Upper lobe of right lung (tissue), 1 donor: ENCODE measurements at places on chromosomes 12 and 14. TPM values are rescaled to one million over a fixed set of nuclear protein-coding genes. Genes with fewer than 3 reads are reported as not detected.

GRCh38 chr12:65615118-65615517 lies 209.2 kb upstream of the HMGA2 start:
- no peak for DNase-seq

DNA sequence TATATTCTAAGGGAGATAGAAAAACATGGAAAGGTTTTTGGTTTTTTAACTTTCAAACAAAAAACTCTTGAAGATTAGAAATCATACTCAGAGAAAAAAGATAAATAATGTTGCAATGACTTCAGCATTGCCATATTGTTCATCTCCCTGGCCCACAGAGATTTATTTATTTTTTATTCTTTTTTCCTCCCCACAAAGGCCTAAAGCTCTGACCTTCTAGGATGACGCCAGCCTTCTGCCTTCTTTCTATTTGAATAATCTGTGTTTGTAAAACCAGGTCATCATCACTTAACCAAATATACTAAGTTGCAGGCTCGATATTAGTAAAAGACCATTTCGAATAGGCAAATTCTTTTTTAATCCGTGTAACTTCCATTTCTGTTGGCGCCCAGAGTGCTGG lies 4.4 kb upstream of the DCP1B start:
- no peak for DNase-seq

DNA sequence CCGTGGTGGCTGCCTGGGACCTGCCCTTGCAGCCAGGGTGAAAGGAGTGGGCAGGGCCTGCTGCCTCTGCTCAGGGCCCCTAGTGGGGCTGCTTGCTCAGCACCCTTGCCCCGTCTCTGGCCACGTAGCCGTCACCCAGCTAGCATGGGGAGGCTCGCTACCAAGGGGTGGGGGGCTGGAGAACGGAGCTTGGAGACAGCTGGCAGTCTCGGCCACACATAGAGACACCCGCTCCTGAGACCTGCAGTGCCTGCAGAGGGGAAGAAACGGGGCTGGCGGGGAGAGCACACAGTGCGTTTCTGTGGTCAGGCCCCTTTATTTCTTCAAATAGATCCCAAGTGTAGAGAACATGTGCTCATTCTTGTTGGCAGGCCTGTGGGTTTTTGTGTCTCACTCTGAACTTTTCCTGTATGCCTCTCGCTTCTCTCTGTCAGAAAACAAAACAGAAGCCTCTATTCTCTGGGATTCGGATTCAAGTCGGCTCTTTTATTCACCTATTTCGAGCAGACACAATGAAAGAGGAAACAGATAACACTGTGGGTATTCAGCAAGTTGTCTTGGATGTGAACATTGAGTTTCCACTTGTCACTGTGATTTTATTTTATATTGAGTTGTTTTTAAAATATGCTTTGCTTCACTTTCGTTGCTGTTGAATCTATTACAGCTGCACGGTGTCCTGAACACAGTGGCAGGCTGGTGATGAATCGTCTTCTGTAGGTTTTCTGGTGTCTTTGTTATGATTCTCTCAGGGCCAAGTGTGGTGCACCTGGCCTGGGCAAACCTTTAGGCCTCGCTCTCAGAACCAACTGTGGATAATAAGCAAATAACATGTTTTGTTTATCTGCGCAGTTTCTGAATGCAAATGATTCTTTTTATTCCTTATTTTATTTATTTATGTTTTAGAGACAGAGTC lies 26.5 kb downstream of the PACS2 start:
- no peak for DNase-seq

DNA sequence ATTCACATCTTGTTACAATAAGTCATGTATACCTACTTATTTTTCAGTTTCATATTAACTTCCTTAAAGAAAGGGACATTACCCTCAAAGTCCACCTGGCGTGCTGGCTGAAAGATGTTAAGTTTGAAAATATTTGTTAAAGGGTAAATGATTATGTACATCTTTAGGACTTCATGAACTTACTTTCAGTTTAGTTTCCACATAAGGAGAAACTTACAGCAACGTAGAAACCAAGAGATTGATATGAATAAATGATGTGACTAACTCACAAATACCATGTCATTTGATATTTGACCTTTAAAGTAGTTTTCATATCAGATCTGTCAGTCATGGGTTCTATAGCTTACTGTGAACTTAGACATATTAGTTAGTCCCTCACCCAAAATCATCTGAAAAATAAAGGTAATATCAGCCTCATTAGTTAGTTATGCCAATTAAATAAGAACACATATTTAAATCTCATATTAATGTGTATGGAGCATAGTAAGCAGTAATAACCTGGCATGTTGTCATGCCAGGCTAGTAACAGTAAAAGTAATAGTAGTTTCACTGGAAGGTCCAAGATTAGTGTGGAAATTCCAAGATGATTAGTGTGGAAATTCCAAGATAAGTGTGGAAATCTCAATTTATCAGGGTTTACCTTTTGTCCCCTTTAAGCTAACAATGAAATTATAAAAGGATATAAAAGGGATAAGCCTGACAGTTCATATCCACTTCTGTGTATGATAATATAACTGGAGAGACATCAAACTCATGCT lies 1.9 kb upstream of the CLEC2D start:
- DNase-seq, result no peak

AQP5 gene
- 14.3 TPM for total RNA-seq

MGP gene
- 472 TPM for total RNA-seq
